Anterior cingulate cortex (tissue), 58 donors: ENCODE measurements at places on chromosomes 4 and X.

GRCh38 chr4:119191505-119191904 is 21.0 kb upstream of the USP53 start:
- DNase-seq: no peak

GRCh38 chrX:77564823-77565222 is 117.6 kb downstream of the FGF16 start:
- DNase-seq: no peak

- DNase-seq: no peak
Observed at GRCh38 chrX:65985922-65986588, 53.8 kb downstream of the VSIG4 start.

DNA sequence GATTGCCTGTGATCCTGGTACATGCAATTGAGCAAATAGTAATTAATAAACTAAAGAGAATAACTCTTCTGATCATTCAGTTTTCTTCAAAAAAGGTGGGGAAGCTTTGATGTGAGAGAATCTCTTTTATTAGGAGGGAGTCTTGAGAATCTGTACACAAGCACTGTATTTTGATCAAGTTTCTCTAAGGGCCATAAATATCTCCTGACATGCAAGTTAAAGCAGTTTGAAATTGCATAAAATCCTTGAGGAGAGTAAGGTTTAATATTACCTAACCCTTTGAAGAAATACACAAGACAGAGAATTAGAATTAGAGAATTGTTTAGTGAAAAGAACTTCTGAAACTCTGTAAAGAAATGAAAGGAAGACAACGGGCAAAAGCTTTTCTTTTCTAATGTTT is 326.9 kb downstream of the FAT4 start:
- no peak for DNase-seq

GRCh38 chr4:45647823-45648222 is 476.0 kb downstream of the GABRG1 start:
- DNase-seq: no peak

DNA sequence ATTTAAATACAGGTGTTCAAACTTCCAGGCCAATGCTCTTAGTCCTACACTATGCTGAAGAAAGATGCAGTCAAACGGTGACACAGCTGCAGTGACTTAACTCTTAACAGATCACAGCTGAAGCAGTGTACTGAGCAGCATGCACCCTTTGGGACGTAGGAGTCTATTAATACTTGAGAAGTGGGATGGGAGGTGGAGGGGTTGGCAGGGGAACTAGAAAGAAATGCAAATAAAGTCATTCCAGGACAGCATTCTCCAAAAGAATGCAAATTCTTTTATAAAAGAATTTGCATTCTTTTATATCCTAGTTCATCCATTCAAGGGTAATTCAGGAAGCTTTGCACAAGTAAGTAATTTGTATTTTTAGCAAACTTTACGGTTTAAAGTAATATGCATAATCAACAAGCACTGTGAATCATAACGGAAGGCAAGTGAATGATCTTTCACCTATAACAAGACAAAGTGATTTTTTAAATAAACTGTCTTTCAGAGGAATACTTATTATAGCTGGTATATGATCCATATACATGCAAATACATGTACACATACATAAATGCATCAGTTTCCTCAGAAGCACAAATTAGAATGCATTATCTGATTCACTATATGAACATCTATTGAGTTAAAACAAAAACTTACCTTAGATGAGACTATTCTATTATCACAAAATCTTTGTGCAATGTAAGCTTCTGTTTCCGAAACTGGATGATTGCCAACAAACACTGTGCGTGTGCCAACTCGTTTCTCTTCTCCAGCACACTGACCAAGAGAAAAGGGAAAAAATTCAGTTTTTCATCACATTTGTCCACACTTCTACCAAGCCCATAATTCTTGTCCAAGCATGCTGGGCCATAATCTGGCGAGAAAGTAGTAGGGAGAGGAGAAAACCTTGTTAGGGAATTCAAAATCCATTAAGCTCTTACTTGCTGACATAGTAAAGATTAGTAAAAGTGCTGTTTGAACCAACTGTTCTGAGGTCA is 106.5 kb downstream of the ATP11C start:
- no peak for DNase-seq

DNA sequence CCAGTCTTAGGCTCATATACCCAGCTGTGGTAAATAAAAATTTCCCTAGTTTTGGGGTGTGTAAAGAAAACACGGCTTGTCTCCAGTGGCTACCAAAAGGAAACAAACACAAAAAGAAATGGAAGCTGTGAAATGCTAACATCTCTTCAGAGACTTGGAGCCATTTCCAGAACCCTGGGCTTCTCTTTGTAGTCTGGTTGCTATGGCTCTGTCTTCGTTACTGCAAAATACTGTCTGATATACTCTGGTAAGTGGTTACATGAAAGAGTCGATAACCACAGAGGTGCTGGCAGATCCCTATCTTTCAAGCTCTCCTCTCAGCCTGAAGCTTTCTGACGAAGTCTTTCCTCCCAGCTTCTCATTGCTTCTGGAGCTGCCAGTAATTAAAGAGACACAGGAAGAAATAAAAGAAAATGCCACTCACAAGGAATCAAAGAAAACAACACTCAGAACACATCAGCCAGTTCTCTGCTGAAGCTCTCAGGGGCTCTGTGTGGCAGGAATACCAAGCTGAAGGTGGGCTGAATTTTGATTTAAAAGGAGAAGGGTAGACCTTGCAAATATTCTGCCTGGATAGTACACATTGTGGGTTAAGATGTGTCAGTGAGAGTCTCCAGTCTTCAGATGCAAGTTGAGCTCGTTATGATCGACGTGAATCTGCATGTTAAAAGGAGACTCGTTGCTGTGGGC is 107.6 kb upstream of the FAM9C start:
- no peak for DNase-seq

DNA sequence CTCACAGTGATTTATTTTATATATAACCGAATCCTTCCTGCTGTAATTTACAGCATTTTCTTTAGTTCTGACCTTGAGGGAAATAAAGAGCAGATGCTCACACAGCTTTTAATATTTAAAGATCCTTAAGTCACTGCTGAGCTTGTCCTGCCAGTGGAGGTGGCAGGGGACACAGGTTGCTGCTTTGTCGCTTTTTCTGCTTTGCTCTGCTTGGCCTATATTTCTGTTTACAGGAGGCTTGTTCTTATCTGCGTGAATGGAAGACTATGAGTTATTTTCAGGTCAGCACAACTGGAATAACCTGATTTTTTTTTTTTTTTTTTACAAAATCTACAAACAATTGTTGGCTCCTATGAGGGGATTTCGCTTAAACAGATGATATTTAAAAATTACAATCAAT is 2.3 kb downstream of the TXK start:
- no peak for DNase-seq
